PC-3 (cell line): ENCODE measurements at places on chromosomes 7 and 10. TPM values are rescaled to one million over a fixed set of nuclear protein-coding genes. Genes with fewer than 3 reads are reported as not detected.

Gene SPDYE2B
- total RNA-seq, result not detected in 2 replicates

DNA sequence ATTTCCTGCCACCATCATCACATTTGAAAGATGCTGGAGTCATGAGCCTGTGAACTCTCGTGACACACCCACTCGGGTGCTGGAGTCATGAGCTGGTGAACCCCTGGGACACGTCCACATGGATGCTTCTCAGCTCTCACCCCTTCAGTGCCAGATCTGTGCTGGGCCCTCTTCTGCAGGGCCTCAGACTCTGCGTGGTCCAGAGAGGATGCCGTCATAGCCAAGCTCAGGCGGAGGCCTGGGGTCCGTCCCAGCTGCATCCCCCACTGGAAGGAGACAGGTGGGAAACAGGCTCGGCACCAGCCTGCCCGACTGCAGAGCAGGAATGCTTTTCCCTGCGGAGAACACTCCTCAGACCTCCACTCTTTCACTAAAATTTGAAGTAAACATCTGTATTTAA lies 156.5 kb upstream of the PPP2R2D start:
- DNase-seq, result no peak
- H3K36me3 ChIP-seq, result no peaks in the 10 kb centered on the region

DNA sequence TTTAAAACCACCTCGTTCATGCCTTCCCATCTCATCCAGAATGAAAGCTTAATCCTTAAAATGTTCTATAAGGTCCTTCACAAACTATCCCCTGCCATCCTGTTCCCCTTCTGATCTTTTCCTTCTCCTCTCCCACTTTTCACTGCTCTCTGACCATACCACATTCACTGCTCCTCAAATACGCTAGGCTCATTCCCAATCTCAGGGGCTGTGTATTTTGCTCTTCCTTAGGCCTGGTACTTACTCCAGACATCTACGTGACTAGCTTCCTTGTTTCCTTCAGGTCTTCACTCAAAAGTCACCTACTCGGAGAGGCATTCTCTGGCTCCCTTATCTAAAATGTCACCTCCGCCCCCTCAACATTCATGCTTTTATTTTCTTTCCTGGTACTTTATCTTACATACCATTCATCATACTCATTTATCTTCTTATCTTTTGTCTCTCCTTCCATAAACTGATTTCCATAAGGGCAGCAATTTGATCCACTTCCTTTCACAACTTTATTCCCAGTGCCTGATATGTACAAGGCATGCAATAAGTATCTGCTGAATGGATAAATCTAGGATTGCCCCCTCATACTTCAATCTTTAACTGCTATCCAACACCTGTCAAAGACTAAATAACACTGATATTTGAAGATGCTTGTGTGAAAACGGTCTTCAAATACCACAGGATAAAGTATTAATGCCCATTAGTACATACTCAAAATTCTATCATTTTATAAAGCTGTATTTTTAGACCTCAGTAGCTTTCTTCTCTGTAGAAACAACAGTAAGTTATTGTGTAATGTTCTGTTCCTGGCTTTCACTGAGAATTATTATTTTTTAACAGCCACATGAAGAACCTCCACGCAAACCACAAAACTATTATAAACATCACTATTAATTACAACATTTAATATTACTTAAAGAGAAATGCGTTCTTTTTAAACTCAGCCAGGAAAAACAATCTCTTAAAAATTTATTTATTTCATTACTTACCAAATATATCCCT lies 27.0 kb downstream of the JMJD1C start:
- H3K4me3 ChIP-seq, result no peak overlapping the region
- peaks cover 26% of the 10 kb centered on the region for H3K4me1 ChIP-seq
- H3K27me3 ChIP-seq, result no peaks in the 10 kb centered on the region

Gene SAP25
- total RNA-seq, result 0.22 and 0.52 TPM in 2 replicates

Gene CALML3
- not detected in 2 replicates for total RNA-seq

Gene OR2A7
- 0.69 TPM in 2 replicates for total RNA-seq

DNA sequence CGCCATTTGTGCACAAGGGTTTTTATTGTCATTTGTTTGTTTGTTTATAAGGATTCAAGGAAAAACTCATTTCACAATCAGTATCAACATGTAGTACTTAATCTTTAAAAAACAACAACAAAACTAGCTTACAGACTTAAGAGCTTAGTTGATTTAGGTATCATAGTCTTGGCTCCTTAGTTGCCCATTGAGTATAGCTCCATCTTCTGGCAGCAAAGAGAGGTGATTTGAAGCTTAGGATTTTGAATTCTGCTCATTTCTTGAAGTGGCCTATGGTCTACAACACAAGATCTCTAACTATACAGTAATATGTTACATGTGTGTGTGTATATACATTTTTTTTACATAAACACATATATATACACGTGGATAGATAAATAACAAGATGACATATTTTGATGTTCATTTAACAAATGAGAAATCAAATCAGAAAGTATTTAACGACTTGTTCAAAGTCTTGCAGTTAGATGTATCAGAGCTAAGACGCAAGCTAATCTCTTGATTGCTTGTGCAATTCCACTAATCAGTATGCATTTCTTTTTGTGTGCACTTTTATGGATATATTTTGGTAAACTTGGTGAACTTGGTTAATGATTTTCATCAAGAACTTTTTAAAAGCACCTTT lies 307.3 kb downstream of the CAMK1D start:
- H3K4me1 ChIP-seq, result no peaks in the 10 kb centered on the region
- H3K36me3 ChIP-seq, result no peaks in the 10 kb centered on the region; the same call in 1 of the 2 replicates
- peak; percentile 60 for DNase-seq
- no peak overlapping the region for H3K4me3 ChIP-seq
- no peaks in the 10 kb centered on the region for H3K27me3 ChIP-seq

DNA sequence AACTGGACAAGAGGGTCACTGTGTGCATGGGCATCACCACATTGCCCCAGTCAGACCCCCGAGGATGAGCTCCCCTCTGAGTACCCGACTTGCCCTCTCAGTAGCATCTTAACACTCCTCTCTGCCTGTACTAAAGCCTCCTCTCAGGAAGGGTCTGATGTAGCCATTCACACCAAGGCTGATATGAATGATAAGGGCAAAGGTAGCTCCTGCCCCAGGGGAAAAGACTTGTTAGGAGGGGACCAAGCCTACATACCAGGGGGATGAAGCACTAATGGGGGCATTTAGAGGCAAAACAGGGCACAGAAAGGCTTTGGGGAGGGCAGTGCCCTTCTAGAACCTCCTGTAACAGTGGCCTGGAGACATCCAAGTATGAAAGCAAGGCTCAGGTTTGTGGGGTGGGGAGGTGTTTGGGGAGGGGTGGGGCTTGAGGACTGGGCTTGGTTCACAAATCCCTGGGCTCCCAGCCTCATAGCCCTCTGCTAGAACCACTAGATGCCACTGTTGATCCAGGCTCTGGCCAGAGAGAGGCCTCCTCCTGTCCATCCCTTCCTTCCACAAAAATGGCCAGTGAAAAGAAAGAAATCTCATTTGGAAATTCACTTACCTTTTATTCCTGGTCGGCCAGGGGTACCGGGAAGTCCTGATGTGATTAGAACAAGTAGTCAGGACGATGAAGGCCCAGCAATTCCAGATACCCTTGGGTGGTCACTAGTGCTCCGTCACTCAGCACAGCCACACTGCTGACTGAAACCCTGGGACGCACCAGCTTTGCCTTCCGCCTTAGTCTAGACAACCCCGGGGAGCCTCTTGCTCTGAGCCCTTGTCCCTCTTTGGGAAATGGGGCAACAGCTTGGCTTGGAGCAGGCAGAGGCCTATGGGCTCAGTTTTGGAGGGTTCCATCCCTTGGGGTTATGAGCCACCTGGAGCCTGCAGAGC lies 40.3 kb downstream of the COL17A1 start:
- no peak overlapping the region for H3K27ac ChIP-seq
- H3K4me1 ChIP-seq, result peaks cover 18% of the 10 kb centered on the region
- peak; percentile 80 for DNase-seq
- no peak overlapping the region for H3K4me3 ChIP-seq
- no peaks in the 10 kb centered on the region for H3K27me3 ChIP-seq
- H3K36me3 ChIP-seq, result no peaks in the 10 kb centered on the region

DNA sequence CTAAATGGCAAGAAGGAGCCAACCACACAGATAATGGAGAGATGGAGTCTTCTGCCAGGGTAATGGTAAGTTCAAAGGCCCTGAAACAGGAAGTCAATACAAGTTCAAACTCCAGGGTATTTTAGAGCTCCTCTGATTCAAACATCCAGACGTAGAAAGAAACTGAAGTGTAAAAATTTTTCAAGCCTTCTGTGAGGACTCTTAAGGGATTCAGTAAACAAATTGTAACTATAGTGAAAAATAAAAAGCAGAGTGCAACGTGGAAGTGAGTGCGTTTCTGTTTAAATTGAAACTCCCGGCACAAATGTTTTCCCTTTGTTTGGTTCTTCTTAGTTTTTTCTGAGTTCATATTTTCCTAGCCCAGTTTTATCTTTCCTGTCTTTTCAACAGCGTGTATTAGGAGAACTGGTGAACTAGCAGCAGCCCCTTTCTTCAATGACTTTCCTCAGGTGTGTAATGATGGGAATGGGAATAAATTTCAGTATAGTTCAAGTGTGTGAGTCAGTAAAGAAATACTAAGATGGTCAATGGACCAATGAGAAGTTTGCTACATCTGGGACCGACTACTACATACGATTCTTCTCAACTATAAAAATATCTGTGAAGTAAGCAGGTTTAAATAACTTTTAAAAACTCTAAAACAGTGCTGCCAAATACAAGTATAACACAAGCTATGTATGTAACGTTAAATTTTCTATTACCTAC lies 298.9 kb downstream of the CSTF2T start:
- no peak overlapping the region for H3K4me3 ChIP-seq
- no peaks in the 10 kb centered on the region for H3K27me3 ChIP-seq
- no peaks in the 10 kb centered on the region for H3K36me3 ChIP-seq
- DNase-seq, result no peak
- peaks cover 20% of the 10 kb centered on the region for H3K4me1 ChIP-seq
- no peak overlapping the region for H3K27ac ChIP-seq
